Stimulated activated CD4-positive, alpha-beta T cell treated with anti-CD3 and anti-CD28 coated beads, Interleukin-1b, Interleukin-23, amount 100 ng/mL, for 1 hour (primary cell): ENCODE measurements at places on chromosomes 4 and X.

GRCh38 chrX:154829134-154829533 is 5.3 kb downstream of the SMIM9 start:
- no peak for DNase-seq

DNA sequence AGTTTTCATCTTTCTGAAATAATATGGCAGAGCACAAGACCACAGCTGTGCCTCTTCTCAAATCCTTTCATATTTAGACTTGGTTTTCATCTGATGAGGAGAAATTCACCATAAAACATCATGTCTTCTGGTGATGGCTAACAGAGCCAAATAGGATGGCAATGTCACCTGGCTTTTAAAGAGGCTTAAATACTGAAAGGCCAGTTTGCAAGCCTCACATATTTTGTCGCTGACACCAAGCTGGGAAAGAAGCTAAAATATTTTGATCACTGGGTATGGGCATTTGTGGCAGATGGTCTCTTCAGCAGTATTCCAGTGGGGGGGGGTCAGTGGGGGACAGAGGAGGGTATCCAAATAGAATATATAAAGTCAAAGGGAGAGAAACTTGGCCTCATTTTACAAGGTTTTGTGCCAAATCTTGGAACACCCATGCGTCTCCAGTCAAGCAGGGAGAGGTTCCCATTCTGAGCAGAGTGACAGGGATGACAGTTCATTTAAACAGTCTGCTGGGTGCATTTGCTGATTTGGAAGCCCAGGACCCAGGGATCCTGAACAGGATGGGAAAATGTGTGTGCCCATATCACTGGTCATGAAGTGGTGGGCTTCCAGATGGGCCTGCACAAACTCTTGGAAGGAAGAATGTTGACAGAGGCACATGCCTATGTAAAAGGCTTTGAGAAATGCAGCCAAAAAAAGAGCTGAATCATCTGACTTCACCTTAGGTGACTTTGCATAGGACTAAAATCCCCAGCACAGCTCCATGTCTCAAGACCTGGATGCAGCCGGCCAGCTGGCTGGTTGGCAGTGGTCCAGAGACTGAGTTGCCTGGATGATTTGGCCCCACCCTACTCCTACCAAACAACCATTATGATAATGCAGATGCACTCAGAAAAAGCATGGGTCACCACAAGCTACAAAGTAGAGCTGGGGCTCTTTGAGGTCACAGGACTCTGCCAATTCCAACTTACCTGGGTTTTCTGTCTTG is 484.4 kb upstream of the NR3C2 start:
- DNase-seq: no peak

GRCh38 chr4:172750910-172751309 is 417.7 kb upstream of the GALNT7 start:
- no peak for DNase-seq

- DNase-seq: no peak
Measured at GRCh38 chr4:126213996-126214395, 899.2 kb downstream of the FAT4 start.

DNA sequence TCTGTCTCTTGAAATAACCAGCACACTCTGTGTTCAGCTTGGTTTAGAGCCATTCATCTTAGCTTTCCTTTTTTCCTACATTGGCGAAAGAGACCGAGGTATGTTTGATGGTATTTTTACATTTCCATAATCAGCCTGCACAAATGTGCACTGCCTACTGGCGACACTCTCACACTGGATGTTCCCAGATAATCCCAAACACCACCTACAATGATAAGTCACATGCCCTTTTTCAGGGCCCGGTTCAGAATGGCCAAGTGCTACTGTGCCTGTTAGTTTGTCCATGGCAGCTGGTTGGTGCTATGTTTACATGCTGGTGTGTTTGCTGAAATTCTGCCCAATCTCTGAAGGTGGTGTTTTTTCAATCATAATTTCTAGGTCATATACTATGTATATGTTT is 80.8 kb upstream of the NR3C2 start:
- DNase-seq: no peak

GRCh38 chrX:118189000-118189399 is 72.4 kb upstream of the KLHL13 start:
- DNase-seq: no peak

DNA sequence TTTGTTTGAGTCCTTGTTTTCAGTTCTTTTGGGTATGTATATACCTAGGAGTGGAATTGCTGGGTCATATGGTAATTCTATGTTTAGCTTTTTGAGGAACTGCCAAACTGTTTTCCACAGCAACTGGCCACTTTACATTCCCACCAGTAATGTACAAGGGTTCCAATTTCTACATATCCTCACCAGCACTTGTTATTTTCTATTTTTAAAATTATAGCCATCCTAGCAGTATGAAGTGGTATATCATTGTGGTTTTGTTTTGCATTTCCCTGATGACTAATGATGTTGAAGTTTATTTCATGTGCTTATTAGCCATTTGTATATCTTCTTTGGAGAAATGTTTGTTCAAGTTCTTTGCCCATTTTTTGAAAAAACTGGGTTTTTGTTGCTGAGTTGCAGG is 39.6 kb downstream of the TMEM164 start:
- DNase-seq: no peak

DNA sequence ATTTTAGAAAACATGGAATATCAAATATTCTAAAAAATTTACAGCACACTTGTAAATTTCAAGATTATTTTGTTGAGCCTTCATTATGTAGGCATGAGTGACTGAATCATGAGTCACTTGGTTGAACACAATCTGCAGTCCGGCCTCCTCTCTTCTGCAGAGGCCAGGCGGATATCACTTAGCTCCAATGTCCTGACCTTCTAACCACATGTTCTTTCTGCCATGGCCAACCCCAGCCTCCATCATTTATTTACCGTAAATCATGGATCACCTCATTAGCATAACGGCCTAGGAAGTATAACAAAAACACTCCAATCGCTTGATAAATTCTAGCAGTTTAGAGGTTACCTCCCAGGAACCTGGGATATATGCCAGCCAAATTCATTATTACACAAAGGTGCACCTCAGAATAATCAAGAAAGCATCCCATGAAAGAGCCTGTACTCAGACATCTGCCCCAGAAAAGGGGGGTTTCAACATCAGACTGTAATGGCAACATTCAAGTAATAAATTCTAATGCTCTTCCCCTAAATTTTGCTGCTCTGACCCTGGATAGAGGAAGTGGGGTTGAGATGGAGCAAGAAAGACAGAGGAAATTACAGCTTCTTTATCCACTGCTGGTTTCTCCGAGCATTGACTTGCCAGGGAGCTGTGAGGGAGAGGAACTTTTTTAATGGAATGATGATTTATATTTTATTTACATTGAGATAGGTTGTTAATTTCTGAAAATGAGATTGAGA is 2153.6 kb upstream of the AGA start:
- DNase-seq: no peak

- no peak for DNase-seq
Measured at GRCh38 chr4:163157157-163157556, 9.5 kb downstream of the NAF1 start.

GRCh38 chr4:109412776-109413175 is 20.8 kb upstream of the SEC24B start:
- DNase-seq: no peak

DNA sequence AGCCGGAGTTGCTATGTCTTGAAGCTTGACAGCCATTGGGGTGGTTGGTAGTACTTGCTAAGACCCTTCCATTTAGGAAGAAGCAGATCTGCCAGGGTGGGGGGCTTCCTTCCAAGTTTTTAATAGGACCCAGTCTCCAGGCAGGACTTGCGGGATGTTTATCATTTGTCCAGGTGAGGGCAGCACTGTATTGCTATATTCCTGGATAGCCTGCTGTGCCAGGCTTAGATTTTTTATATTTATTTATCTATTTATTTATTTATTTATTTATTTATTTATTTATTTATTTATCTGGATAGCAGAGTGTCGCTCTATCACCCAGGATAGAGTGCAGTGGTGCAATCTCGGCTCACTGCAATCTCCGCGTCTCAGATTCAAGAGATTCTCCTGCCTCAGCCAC is 87.4 kb upstream of the CT45A1 start:
- no peak for DNase-seq

- no peak for DNase-seq
Measured at GRCh38 chr4:153060196-153060595, 124.1 kb downstream of the FHDC1 start.

DNA sequence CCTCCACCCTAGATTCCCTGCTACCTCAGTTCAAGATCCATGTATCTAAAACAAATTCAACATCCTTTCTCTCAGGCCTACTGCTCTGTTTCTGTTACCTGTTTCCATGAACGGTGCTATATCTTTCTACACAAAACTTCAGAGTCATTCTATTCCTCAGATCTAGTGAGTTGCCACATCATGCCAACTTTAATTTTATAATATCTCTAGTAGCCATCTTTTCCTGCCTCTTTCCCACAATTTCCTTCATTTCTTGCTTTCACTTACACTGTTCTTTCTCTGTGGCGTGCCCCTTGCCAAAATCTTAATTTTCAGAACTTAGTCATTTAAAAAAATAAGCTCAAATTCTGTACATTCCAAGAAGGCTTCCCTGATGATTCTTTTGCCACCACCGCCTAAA is 15.2 kb downstream of the GUCY1A1 start:
- DNase-seq: no peak

DNA sequence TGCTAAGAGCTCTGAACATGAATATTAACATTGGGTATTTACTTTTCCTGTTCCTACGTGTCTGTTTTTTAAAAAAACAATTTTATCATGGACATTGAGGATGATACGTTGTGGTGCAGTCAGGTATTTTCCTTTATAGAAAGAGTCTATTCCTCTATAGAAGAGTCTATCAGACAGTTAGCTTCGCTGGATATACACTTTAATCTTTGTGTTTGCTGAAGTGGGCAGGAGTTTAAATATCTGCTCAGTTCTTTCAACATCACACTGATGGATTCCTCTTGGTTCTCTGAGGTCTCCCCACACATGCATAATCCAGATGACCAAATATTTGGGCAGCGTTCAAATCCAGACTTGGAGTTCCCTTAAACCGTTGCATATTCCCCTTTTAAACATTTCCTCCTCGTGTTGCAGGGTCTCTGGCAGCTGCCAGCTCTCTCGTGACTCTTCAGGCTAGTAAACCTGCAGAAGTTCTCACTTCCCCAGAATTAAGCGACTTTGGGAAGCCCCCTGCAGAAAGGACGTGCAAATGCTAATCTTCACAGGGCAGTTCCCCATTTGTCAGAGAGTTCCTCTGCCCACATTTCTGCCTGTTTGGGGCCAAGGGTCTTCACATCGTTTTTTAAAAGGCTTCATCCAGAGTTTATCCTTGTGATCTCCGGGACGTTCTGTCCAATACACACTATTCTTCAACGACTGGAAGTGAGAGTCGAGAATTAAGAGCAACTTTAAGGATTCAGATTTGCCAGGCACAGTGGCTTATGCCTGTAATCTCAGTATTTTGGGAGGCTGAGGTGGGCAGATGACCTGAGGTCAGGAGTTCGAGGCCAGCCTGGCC is 20.5 kb upstream of the DHRSX start:
- no peak for DNase-seq

DNA sequence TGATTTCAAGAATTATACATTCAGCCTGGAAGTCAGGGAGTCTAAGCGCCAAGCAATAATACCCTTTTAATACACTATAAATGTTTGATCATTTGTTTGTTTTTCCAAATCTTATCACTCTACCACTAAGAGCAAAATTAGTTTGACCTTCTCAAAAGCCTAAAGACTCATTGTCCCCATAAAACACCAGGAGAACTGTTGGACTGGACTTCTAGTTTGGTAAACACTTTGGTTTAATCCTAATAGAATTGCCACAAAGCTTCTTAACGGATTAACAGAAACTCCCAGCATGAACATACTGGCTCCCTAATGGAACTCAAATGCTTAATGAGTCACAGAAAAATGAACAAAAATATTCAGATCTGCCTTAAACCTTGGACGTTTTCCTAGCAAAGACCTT is 34.9 kb downstream of the SYTL5 start:
- no peak for DNase-seq

- no peak for DNase-seq
Measured at GRCh38 chrX:42087960-42088359, 164.6 kb upstream of the CASK start.

DNA sequence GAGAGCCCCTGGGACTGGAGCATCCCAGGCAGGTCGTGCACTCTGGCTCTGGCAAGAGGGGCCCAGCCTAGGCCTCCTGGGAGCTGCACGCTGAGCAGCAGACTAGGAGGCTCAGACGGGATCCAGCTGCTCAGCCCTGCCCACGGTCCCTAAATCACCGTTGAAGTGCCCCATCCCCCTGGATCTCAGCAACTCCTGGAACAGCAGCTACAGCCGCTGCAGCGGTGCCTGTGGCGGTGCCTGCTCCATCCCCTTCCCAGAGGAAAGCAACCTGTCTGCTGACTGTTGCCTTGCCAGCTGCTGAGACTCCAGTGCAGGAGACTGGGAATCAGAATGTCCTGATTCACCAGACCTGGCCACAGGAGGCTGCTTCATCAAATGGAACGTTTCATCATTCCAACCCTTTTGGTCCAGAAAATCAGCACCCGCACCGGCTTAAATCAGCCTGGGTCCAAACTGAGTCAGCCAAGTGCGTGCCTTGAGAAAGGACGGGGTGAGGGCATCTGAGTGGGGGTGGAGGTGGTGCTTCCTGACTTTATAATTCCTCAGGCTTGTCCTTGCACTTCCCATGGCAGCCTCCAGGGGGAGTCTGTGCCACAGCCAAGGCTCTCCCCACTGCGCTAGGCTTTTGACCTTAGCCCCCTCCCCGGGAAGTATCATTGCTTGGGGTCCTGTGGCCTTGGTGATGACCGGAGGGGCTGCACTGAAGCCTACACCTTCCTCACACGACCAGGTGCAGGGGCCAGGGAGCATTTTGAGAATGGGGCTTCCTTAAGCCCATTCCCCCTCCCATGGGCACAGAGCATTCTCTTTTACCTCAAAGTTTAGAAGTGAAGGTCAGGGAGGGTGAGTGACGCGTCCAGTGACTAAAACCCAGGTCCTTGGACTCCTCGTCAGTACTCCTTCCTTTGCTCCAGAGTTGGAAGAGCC is 6.5 kb downstream of the ZNF185 start:
- no peak for DNase-seq

DNA sequence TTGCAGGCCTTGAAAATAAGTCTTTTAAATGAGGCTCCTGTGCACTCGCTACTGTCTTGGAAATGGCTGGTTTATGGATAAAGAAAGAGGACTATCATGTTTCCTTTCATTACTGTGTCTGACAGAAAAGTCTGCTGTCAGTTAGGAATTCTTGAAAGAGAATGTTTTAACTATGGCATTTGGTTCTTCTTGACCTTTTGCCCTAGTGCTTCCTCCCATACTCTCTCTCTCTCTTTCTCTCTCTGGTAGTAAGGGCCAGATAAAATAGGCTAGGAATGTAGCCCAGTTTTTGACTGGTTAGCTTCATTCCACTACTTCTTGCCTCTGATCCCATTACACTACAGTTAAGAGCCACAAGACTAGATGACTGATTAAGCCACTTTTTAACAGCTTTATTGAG is 29.8 kb downstream of the YY2 start:
- DNase-seq: no peak

DNA sequence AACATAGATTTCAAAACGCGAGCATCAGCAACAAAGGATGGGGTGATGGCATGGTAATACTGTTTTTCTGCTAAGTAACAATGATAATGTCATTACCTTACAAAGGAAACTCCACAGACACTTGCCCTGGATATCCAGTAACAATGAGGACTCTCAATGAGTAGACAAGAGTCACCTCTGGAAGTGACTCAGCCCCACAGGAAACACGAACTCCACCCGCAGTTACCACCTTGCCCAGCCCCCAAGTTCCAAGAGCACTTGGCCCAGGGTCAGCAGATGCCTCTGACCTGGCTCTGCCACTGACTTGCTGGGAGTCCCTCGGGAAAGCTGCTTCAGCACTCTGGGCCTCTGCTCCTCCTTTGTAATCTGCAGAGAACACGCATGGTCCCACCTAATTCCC is 110.3 kb upstream of the MAP3K15 start:
- no peak for DNase-seq
